Panc1 (cell line): ENCODE measurements at places on chromosomes 16 and 17. TPM values are rescaled to one million over a fixed set of nuclear protein-coding genes. Genes with fewer than 3 reads are reported as not detected.
A peak's percentile ranks its signal among the peaks of the same experiment; 100 is the strongest.

- peak; percentile 96 for DNase-seq
Measured at GRCh38 chr16:24700549-24701392, 28.7 kb upstream of the TNRC6A start.

DNA sequence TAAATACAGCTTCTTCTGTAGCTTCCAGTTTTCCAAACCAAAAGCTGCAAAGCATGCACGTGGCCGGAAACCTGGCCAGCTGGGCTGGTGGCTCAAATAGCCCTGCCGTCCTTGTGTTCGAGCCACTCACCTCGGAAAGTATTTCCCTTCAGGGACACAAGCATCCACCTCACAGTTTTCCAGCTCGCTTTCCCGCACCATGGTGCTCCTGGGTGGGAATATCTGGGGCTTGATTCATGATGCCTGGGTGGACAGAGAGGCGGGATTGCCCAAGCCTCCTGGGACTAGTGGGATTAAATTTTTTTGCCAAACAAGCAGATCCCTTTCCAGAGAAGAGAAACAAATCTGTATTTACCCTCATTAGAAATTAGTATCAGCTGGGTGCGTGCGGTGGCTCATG, 7.1 kb upstream of the MVD start:
- DNase-seq = no peak

Gene TMEM238L
- not detected for total RNA-seq

DNA sequence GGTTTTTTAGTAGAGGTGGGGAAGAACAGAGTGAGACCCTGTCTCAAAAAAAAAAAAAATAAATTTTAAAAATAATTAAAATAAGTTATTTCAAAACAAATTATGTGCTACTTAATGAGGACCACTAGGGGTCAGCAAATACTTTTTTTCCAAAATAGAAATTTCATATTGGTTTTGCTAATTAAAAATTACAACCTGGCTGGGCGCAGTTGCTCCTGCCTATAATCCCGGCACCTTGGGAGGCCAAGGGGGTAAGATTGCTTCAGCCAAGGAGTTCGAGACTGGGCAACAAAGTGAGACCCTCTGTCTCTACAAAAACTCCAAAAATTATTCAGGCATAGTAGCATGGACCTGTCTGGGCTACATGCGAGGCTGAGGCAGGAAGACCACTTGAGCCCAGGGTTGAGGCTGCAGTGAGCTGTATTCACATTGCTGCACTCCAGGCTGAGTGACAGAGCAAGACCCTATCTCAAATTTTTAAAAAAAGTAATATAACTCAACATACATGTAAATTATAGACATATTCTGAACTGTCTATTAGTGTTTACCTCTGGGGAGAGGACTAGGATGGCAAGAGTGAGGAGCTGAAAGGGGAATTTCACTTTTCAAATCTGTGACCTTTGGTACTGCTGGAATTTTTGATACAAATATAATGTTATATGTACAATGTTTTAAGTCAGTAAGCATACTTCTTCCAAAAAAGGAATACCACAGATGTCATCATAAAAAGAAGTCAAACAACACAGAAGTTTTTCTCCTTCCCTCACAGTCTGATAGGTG, 8.1 kb downstream of the MEIOB start:
- no peak for DNase-seq

DNA sequence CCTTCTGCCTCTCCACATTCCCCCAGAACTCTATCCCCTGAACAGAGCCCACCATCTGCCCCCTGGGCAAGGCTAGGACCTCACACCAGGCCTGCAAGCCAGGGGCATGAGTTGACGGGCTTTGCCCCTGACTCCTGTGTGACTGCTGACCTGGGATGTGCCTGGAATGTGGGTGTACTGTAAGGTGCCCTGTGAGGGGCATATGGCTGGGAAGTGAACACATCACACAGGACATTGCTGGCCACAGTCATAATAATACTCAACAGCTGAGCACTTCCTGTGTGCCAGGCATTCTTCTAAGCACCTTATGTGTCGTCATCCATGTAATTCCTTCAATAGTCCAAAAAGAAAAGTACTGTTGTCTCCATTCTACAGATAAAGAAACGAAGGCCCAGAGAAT, 13.3 kb downstream of the CES4A start:
- no peak for DNase-seq

- DNase-seq = no peak
Measured at GRCh38 chr17:76270127-76270592, 5.0 kb downstream of the UBALD2 start.

DNA sequence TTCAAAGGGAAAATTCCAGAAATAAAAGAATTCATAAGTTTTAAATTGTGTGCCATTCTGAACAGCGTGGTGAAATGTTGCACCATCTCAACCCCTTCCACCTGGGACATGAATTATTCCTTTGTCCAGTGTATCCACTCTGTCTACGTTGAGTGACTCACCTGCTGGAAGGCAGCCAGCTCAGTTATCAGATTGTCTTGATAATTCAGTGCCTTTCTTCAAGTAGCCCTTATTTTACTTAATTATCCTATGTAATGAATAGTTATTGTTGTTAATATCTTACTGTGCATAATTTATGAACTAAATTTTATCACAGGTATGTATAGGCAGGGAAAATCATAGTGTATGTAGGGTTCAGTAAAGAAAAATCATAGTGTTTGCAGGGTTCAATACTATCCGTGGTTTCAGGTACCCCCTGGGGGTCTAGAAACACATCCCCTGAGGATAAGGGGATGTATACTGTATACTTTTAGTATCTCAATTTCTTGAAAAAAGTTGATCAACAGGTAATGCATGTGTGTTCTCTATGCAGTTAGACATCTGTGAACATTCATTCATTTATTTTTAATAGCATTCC, 7.7 kb upstream of the PCTP start:
- DNase-seq = no peak

GRCh38 chr17:43840814-43841213, 6.2 kb upstream of the CD300LG start:
- no peak for DNase-seq

GRCh38 chr17:17985555-17985954, 12.9 kb downstream of the DRC3 start:
- DNase-seq = no peak

DNA sequence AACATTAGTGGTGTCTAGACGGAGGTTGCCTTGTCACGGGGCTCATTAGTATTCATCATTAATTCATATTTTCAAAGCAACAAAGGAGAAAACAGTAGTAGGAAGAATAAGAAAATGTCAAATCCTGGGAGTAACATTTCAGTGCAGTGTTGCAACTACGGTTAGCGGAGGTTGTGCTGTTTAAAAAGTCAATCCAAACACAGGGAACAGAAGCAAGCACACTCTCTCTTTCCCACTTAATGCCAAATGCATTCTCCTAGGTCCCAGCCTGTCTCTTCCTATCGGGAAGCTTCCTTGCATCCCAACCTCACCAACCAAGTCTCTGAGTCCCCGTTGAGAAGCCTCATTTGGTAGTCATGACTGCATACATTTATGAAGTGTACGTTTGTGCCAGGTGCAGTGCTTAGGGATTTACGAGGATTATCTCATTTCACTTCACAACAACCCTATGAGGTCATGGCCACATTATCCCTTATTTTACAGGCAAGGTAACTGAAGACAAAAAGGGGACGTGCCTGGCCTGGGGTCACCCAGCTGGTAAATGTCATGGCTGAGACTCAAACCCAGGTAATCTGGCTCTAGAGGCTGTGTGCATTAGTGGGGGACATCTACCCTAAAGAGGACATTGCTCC, 283.6 kb upstream of the SALL1 start:
- no peak for DNase-seq

DNA sequence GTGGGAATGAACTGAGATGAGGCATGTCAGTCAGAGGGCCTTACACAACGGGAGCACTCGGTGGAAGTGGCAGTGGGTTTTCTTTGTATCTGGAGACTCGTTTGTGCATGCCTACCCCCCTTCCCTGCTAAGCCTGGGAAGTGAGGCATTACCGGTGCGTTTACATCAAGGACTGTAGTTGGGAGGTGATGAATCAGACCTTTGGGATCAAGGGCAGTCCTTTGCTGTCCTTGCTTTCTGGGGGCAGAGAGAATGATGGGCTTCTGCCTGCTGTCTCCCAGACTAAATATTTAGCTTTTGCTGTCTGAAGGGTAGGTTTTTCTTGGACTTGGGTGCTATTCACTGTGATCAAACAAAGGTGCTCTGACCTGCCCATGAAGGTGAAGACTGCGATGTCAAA, 83.0 kb downstream of the WWP2 start:
- no peak for DNase-seq

Gene SSH2
- total RNA-seq = 30.6 TPM

GRCh38 chr17:58535431-58535830, 21.0 kb upstream of the MTMR4 start:
- no peak for DNase-seq

Gene ZG16B
- total RNA-seq = 9.1 TPM

Gene UMOD
- total RNA-seq = not detected

- DNase-seq = no peak
Measured at GRCh38 chr17:2030779-2031163, 818 bp downstream of the DPH1 start.

Gene CIBAR2
- not detected for total RNA-seq

DNA sequence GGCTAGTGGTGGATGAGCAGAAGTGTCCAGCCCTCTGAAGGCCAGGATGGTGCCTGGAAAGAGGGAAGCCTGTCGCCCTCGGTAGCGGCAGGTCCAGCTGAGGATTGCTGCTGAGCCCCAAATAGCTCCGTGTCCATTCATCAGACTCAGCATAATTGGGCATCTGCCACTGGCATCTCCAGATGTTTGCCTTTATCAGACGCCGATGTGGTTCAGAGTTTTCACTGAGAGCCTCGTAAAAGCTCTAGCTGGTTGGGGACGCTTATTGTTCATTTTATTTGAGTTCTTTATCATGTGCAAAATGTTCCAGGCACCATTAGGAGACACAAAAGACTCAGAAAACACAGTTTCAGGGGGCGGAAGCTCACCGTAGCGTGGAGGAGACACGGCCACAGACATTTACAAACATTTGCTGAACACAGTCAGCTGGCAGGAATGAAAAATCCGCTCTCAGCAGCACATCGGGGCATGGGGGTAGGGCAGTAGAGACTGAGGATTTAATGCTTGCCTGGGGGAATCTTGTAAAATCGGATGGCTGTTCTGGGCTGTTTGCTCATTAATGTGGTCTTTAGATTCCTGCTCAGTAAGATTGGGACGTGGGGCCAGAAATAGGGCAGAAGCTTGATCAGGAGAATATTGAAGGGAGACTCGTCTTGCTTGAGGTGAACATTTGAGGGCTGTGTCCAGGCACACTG, 41.7 kb downstream of the SMPD3 start:
- DNase-seq = no peak

Gene TPSD1
- 0.26 TPM for total RNA-seq

GRCh38 chr17:1107777-1108477, 71.9 kb downstream of the ABR start:
- DNase-seq = no peak

DNA sequence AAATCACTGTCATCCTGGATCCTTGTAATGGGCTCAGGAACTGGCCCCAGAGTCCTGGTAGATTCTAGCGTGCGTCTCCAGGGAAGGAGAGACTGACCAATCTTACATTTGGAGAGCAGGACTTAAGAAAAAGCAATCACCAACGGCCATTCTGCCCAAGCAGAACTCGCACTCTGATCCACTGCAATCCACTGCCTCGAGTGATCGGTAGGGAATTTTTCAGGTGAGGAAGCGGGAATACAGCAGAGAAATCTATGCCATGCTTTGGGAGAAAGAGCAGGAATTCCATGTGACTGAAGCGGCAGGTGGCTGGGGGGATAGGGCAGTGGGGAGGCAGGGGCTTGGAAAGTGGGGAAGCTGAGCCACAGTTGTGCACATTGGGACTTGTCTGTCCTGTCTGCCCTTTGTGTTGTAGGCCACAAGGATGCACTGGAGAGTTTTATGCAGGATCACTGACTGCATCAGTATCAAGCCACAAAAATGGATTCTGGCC, 143.9 kb upstream of the HS3ST2 start:
- no peak for DNase-seq

DNA sequence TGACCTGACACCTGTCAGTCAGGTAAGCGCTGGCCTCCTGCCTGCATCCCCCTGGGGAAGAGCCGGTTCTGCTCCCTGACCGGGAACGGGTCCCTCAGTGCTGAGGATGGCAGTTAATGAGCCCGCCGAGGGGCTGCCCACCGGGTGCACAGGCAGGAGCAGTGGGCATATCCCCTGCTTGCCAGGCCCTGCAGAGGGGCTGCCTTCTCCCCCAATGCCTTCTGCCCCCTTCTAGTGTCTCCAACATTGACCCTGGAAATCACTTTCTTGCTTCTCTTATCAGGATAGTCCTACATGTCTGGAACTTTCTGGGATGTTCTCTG, 388.5 kb downstream of the SEC14L1 start:
- no peak for DNase-seq

DNA sequence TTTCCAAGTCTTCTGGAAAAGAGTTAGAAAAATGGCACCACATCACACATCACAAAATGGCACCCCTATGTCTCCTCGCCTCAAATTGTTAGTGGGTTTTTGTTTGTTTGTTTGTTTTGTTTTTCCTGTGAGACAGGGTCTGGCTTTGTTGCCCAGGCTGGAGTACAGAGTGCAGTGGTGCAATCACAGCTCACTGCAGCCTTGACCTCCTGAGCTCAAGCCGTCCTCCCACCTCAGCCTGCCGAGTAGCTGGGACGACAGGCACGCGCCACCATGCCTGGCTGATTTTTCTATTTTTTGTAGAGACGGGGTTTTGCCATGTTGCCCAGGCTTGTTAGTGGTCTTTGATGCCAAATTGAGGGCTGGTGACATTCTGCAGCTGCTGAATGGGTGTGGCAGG, 3.8 kb upstream of the CRISPLD2 start:
- no peak for DNase-seq

DNA sequence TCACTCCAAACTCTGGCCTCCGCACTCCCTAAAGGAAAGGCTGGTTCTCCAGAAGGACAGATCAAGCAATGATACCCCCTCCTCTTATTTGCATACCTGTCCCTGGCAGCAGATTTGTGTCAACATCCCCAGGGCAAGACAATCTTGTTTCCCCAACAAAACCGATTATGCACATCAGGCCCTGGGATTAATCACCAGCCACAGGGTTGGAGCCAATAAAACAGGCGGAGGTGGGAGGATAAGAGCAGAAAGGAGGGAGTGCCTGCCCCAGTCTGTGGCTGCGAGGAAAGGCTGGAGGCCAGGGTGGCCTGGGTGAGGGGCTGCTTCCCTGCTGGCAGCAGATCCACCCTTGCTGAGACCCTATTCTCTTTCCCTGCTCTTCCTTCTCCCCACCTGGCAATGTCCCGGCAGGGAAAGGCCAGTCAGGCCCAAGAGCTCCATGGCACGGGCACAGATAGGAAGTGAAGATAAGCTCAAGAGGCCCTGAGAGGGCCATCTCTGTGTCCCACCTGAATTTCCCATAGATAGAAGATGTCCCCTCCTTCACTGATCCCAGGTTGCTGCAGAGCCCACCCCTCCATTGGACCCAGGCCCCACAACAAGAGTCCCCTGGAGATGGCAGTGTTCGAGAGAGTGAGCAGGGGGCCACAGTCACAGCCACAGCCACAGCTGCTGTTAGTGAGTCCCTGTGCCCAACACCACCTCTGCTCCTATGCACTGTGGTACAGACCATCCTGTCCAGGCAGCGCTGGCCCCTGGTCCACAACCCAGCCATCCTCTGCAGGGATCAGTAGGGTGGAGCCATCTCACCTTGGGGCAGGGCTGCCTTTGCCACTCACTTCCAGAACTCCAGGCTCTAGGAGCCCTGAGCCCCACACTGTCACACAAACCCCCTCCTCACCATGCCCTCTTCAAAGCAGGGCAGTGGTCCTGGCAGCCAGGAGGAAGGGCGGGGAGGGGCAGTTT, 137.5 kb downstream of the SDK2 start:
- no peak for DNase-seq

GRCh38 chr17:50887705-50888245, 21.6 kb upstream of the TOB1 start:
- DNase-seq = no peak
